ENCODE measurements at places on chromosomes 3 and 15. TPM values are rescaled to one million over a fixed set of nuclear protein-coding genes. Genes with fewer than 3 reads are reported as not detected.

DNA sequence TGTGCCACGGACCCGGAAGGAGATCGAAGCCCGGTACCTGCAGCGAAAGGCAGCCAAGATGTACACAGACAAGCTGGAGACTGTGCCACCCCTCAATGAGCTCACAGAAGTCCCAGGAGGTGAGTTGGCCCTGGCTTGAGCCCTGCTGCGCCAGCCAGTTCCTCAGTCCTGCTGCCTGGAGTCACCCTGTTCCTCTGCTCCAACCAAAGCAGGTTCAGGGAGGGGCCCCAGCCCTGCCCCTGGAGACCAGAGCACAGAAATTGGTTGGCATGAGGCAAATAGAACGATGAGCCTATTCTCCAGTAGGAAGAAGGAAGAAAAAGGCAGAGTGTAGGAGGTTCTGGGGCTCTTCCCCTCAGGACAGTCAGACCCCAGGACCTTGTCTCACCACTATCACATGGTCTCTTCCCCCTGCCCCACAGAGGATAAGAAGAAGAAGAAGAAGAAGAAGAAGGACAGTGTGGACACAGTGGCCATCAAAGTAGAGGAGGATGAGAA lies 8.0 kb downstream of the TMIE start:
- no peak for DNase-seq

Gene SKOR1
- 0.07 TPM for total RNA-seq

- peak; percentile 69 for DNase-seq
Observed at GRCh38 chr3:15287565-15288330, 44.6 kb downstream of the SH3BP5 start.

DNA sequence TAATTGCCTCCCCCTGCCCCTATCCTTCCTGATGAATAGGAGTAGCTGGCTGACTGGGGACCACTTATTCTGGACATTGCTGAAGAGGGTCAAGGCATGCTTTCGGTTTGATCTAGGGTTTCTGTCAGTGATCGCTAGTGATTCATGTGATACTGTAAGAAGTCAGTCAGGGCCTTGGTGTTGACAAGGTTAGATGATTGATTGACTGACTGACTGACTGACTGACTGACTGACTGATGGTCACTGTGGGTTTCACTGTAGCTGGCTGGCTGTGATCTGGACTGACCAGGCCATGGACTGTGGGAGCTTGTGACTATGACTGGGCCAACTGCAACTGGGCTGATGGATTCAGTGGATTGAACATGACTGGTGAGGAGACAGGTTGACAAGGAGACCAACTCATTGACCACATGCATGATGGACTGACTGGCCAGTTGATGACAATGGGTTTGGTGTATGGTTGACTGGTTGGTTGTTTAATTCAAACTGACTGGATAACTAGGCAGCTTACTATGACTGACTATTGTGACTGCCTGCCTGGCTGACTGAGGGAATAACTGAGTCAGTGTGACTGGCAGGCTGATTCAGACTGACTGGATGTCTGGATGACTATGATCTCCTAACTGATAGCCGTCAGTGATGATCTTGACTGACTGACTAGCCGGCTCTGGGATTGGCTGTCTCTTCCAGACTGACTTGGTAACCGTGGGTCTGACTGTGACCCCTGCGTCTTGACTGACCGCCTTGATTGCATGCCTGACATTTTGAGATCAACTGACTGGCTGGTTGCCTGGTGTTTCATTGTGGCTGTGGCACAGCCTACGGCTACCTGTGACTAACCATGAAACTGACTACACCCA lies 509.9 kb downstream of the SHQ1 start:
- no peak for DNase-seq

- DNase-seq: no peak
Observed at GRCh38 chr15:47736143-47736786, 19.0 kb downstream of the SEMA6D start.

Gene CXCR6
- 0.59 TPM for total RNA-seq

Gene CASR
- total RNA-seq: not detected

Gene SYNPR
- total RNA-seq: not detected

GRCh38 chr15:61130950-61131942 lies 97.9 kb downstream of the RORA start:
- no peak for DNase-seq

GRCh38 chr3:16834753-16835152 lies 50.0 kb upstream of the PLCL2 start:
- DNase-seq: no peak

Gene XIRP1
- total RNA-seq: 263 TPM

- DNase-seq: peak; percentile 85
Observed at GRCh38 chr15:58988006-58988785, 733 bp downstream of the RNF111 start.

Gene PPARG
- 24.0 TPM for total RNA-seq

DNA sequence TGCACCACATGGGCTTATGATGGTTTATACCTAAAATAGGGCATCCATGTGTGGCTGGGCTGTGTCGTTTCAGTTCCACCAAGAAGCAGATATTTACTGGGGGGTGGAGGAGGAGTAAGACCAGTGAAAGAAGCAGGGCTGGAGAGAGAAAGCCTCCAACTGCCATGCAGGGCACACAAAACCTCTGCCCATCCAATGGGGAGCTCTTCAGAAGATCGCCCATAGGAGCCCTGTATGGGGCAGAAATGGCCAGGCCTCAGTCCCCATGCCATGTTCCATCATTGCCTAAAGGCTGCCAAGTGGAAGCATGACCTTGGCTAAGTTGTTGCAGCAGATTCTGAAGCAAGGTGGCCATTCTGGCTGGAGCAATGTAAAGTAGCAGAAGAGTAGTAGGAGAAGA lies 277.0 kb downstream of the MEX3B start:
- DNase-seq: no peak

Gene RTF1
- 26.8 TPM for total RNA-seq

DNA sequence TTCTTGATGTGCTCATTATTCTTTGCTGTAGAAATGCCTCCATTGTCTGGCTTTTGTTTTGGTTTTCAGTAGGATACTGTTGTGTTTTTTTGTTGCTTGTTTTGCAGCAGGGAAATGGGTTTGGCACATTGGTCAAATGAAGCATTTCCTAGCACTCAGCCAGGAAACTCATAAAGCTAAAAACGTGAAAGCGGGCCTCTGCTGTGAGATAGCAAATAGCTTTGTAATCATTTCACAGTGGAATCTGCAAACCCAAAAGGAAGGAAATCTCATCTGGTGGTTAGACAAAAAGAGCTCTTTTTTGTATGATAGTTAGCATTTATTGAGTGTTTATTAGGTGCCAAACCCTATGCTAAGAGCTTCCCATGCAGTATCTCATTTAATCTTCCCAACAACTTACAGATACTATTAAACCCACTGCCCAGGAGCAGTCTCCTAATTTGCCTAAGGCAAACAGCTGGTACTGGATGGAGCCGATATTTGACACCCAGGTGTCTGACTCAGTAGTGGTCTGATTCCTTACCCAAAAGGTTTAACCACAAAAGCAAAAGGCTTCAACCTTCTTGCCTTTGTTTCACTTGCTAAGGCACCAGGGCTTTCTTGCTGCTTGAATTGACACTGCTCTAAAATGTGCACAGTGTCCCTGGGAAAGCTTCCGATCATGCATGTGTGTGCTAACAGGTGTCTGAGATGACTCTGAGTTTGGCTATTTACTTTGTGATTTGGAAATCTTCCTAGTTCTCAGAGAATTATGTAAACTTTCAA lies 527.9 kb upstream of the MDFIC2 start:
- no peak for DNase-seq

GRCh38 chr15:52558196-52558595 lies 10.6 kb downstream of the ARPP19 start:
- no peak for DNase-seq

Gene CHRD
- total RNA-seq: 4.6 TPM

DNA sequence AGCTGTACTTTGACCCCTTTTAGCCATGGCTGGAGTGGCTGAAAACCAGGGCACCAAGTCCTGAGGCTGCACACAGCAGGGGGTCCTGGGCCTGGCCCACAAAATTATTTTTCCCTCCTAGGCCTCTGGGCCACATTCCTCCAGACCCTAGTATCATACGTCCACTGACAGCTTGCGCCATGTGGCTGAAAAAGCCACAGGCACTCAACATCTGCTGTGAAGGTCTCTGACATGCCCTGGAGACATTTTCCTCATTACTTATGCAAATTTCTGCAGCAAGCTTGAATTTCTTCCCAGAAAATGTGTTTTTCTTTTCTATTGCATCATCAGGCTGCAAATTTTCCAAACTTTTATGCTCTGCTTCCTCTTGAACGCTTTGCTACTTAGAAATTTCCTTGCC lies 239.0 kb downstream of the SQOR start:
- peak; percentile 38 for DNase-seq

Gene SCG5
- total RNA-seq: not detected

- no peak for DNase-seq
Observed at GRCh38 chr15:67531379-67531914, 10.5 kb downstream of the C15orf61 start.

- DNase-seq: no peak
Observed at GRCh38 chr15:78239811-78240210, 5.4 kb upstream of the ACSBG1 start.

DNA sequence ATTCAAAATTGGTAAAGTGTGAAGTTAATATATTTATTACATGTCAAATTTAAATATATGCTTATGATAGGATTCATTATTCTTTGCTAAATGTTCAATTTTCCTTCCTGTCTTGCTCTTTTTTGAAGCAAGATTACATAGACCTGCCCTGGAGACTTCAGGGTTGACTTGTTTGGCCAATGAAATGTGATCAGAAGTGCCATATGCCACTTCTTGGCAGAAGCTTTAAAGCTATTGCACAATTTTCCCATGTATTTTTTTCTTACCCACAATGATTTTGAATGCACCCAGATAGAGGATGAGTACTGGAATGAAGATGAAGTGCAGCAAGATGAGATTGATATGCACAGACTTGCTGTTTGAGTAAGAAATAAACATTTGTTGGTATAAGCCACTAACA lies 406.3 kb upstream of the BCHE start:
- no peak for DNase-seq

GRCh38 chr15:78411061-78411460 lies 27.0 kb upstream of the IREB2 start:
- DNase-seq: no peak

Gene GRM7
- total RNA-seq: not detected

GRCh38 chr15:74422652-74423430 lies 10.9 kb downstream of the SEMA7A start:
- DNase-seq: no peak

Gene HIGD2B
- not detected for total RNA-seq

- no peak for DNase-seq
Observed at GRCh38 chr3:6753536-6753935, 107.4 kb upstream of the GRM7 start.

Gene CAMP
- not detected for total RNA-seq

DNA sequence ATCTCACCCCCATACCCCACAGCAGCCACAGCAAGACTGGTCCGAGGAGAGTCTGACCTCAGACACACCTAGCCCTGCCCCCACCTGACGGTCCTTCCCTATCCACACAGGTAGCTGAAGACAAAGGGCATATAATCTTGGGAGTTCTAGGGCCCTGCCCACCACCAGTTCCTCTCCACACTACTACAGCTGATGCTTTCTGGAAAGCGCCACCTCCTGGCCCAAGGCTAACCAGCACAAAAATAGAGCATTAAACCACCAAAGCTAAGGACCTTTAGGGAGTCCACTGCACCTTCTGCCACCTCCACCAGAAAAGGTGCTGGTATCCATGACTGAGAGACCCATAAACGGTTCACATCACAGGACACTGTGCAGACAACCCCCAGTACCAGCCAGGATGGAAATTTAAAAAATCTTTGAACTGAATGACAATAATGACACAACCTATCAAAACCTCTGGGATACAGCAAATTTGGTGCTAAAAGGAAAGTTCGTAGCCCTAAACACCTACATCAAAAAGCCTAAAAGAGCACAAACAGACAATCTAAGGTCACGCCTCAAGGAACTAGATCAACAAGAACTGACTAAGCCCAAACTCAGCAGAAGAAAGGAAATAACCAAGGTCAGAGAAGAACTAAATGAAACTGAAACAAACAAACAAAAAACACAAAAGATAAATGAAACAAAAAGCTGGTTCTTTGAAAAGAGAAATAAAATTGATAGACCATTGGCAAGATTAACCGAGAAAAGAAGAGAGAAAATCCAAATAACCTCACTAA lies 122.1 kb upstream of the TPRG1 start:
- no peak for DNase-seq

- no peak for DNase-seq
Observed at GRCh38 chr3:95212117-95212516, 1149.3 kb downstream of the NSUN3 start.

DNA sequence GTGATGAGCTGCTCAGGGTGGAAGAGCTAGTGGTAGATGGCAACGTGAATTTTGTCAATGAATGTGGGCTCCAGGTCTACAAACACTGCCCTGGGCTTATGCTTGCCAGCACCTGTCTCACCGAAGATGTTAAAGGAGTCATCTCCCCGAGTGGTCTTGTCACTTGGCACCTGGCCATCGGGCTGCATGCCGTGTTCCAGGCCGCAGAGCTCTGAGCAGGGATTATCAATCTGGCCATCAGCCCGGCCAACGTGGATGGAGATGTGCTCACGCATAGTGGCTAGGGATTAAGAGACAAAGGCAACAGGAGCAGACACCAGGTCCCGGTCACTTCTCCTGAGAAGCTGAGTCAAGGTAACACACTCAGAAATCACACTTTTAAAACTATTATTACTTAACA lies 54.8 kb upstream of the ACTC1 start:
- DNase-seq: no peak

Gene GOLGA6A
- total RNA-seq: not detected

DNA sequence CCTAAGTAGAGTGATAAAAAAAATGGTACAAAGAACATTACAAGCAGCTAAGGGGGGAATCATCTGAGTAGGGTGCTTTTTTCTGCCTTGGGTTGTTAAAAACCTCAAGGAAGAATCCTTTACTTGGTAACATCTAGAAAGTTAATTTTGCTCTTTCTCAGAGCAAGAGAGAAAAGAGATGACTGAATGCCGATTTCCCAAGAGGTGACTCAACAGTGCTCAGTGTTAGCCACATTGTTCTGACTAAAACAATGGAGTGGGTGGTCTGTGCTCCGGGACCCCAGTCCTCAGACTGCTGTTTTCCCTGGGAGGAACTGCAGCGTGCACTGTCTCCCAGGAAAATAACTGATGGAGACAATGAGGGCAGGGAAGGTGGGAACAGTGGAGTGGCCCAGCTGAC lies 41.1 kb upstream of the RASGRP1 start:
- DNase-seq: no peak

Gene HCLS1
- 11.1 TPM for total RNA-seq

Gene ARPC4
- 55.3 TPM for total RNA-seq

DNA sequence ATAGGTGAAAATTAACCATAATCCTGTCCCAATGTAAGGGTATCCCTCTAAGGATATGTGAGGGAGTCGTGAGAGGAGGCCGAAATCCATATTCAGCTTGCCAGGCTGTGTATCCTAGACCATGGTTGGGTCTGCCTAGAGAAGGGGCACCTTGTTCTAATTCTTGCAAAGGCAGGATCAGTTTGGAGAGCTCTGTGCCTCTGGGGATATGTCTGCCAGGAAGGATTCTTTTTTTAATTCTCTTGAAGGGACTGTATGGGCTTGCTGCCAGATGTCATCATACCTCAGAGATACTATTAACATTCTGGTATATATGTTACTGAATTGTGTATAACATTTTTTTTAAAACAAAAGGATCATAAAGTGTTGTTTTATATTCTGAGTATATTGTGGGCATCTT lies 2.4 kb downstream of the ATP1B3 start:
- no peak for DNase-seq

Gene USP8
- total RNA-seq: 43.3 TPM
